Glomerular endothelial cell (primary cell): ENCODE measurements at places on chromosomes 16 and 17. TPM values are rescaled to one million over a fixed set of nuclear protein-coding genes. Genes with fewer than 3 reads are reported as not detected.

GRCh38 chr16:23060458-23061320 lies 88.6 kb downstream of the USP31 start:
- peak; percentile 48 for DNase-seq

- DNase-seq = no peak
Measured at GRCh38 chr16:68724797-68725196, 12.3 kb upstream of the CDH1 start.

- no peak for DNase-seq
Measured at GRCh38 chr16:81780350-81780749, 1.3 kb downstream of the PLCG2 start.

DNA sequence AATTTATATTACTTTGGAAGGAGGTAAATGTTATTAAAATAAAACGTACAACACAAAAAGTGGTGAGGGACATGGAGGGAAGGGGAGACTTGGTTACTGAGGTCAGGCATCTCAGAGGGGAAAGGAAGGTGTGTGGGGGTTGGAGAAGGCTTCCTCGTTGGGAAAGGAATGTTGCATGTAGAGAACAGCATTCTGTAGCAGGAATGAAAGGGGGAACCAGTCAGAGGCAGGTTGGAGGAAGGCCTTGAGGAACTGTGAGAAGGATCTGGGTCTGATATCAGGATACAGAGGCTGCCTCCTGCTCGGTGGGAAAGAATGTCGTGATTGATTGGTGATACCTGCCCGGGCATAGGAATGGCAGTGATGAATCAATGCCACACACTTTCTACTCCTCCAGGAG lies 103.3 kb upstream of the ZFHX3 start:
- no peak for DNase-seq

GRCh38 chr16:61891460-61891859 lies 144.8 kb downstream of the CDH8 start:
- DNase-seq = no peak

Gene SKAP1
- total RNA-seq = 0.58 and 0.99 TPM in 2 replicates

GRCh38 chr16:81562174-81562849 lies 117.7 kb downstream of the CMIP start:
- no peak for DNase-seq

Gene TMEM114
- total RNA-seq = not detected in 2 replicates

GRCh38 chr17:30476726-30477082 lies 504 bp upstream of the GOSR1 start:
- peak; percentile 3 for DNase-seq

DNA sequence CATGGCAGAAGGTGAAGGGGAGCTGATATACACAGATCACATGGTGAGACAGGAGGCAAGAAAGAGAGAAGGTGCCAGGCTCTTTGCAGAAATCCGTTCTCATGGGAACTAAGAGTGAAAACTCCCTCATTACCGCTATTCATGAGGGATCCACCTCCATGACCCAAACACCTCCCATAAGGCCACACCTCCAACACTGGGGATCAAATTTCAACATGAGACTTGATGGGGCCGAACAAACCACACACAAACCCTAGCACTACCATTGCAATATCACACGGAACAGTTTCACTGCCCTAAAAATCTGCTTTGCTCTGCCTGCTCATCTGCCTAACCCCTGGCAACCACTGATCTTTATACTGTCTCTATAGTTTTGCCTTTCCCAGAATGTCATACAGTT lies 34.8 kb downstream of the C17orf67 start:
- no peak for DNase-seq

Gene KRTAP1-5
- 0.29 and 0.82 TPM in 2 replicates for total RNA-seq

Gene SLC12A3
- not detected in 2 replicates for total RNA-seq

Gene NETO2
- 32.3 and 42.6 TPM in 2 replicates for total RNA-seq

GRCh38 chr16:57430955-57431354 lies 16.2 kb downstream of the CIAPIN1 start:
- DNase-seq = no peak

DNA sequence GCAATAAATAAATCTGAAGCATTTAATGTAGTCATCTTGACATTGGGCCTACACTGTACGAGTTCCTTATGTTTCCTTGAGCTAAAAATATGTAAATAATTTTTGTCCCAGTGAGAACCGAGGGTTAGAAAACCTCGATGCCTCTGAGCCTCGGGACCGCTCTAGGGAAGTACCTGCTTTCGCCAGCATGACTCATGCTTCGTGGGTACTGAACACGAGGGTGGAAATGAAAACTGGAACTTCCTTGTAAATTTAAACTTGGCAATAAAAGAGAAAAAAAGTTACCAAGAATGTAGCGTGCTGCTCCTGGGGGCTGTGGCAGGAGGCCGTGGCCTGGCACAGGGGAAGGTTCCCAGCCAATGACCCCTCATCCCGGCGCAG lies 74.1 kb downstream of the SOCS1 start:
- no peak for DNase-seq

Gene HOXB6
- total RNA-seq = 48.2 and 51.0 TPM in 2 replicates

DNA sequence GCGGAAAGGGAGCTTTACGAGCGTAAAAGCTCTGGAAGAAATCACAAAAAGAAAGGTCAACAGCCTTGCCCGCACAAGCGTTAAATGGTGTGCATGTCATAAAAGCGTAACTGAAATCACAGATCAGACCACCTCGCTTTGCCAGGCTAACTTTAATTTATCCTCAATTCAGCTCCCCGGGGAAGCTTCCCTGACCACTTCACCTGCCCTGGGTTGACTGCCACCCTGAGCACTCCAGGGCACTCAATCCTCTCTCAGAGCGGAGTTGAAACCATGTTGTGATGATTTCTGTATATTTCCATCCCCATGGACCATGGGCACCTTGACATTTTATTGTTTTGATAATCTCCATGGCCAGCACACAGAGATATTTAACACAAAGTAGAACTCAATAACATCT lies 16.1 kb upstream of the NAGS start:
- no peak for DNase-seq
